ENCODE measurements at places on chromosomes 16 and 17.
A peak's percentile ranks its signal among the peaks of the same experiment; 100 is the strongest.

GRCh38 chr17:73401911-73402310 is 90.1 kb upstream of the CDC42EP4 start:
- DNase-seq, result no peak

GRCh38 chr17:56172517-56172982 is 19.3 kb downstream of the ANKFN1 start:
- peak; percentile 42 for DNase-seq

DNA sequence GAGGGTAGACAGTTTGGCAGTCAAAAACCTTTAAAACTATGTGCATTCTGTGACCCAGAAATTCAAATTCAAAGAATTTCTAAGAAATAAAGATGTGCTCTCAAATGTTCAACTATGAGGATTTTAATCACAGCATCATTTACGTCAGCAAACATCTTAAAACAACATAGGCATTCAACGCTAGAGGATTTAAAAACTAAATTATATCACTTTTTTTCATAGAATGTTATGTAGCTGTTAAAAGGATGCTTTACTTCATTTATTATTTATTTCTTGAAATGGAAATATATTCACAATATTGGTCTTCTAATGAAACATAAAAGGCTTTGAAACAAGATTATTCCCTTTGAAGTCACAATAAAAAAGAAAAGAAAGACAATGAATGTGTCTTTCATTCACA is 3.6 kb downstream of the GLP2R start:
- DNase-seq, result no peak

GRCh38 chr17:73760439-73760758 is 116.2 kb upstream of the SDK2 start:
- no peak for DNase-seq

GRCh38 chr17:4657678-4658077 is 16.2 kb upstream of the ALOX15 start:
- no peak for DNase-seq

DNA sequence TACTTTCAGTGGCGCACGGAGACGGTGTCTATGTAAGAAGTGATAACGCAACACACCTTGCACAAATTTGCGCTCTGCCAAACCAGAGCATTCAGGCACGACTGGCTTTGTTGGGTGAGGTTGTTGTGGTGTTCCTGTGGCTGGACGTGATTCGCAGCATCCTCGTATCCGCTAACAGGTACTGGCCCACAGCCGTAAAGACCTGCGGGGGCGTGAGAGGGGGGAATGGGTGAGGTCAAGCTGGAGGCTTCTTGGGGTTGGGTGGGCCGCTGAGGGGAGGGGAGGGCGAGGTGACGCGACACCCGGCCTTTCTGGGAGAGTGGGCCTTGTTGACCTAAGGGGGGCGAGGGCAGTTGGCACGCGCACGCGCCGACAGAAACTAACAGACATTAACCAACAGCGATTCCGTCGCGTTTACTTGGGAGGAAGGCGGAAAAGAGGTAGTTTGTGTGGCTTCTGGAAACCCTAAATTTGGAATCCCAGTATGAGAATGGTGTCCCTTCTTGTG is 510.9 kb downstream of the KCNJ18 start:
- DNase-seq, result no peak

DNA sequence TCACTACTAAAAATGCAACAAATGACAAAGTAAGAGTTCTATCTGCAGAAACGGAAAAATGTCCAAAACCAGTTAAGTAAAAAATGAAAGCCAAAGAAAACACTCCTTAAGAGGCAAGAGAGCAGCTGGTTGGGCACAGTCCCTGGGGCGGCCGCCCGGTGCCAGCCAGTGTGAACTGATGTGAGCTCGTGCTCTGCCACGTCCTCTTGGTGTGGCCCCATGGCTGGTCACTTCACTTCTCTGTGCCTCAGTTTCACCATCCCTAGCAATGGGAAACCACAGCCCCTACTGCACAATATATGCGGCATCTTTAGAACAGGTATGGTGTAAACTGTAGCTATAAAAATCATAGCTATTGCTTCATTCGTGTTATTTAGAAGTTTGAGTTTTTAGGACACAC is 21.2 kb downstream of the USP36 start:
- no peak for DNase-seq

DNA sequence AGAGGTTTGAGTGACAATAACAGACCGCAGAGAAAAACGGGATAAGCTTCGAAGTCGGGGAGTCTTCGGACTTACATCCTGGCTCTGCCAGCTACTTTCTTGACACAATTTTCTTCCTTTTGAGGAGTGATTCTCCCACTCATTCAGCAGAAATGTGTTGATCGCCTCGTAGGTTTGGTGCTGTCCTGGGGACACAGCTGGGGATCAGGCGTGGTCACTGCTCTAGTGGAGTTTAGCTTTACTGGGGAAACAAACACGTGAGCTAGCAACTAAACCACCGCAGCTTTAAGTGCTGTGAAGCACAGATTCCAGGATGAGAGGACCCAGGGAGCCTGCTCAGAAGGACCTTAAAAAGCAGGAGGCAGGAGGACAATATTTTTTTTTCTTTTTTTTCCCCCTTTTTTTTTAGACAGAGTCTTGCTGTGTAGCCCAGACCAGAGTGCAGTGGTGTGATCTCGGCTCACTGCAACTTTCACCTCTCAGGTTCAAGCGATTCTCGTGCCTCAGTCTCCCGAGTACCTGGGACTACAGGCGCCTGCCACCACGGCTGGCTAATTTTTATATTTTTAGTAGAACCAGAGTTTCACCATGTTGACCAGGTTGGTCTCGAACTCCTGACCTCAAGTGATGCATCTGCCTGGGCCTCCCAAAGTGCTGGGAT is 858 bp downstream of the NUBP1 start:
- no peak for DNase-seq

DNA sequence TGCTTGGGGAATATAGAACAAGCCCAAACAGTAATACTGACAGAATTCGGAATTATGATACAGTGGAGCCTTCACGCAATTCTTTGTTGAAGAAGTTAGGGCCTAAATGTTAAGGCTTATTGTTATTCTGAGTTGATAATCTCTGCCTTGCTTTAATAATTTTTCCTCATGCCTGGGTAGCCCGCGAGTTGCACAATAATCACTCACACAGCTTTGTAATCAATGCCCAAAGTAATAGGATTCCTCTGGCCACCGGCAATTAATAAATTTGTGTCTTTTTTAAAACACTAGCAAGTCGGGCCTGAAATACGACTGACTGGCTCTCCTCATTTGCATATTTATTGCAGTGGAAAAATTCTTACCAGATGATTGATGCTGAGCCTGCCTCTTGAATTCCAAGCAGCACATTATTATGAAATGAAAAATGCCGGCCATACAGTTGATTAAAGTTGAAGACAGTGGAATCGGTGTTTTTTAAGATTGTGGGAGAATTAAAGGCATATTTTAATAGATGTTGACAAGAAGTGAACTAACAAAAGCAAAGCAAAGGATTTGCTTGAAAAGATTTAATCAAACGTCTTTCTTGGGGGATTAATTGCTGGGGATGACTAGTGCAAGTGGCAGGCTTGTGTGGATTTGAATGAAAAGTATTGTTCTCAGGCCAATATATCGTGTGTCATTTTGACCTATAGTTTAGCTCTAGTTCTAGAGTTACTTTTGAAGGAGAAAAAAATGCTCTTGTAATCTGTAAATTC is 30.2 kb downstream of the AATF start:
- no peak for DNase-seq

DNA sequence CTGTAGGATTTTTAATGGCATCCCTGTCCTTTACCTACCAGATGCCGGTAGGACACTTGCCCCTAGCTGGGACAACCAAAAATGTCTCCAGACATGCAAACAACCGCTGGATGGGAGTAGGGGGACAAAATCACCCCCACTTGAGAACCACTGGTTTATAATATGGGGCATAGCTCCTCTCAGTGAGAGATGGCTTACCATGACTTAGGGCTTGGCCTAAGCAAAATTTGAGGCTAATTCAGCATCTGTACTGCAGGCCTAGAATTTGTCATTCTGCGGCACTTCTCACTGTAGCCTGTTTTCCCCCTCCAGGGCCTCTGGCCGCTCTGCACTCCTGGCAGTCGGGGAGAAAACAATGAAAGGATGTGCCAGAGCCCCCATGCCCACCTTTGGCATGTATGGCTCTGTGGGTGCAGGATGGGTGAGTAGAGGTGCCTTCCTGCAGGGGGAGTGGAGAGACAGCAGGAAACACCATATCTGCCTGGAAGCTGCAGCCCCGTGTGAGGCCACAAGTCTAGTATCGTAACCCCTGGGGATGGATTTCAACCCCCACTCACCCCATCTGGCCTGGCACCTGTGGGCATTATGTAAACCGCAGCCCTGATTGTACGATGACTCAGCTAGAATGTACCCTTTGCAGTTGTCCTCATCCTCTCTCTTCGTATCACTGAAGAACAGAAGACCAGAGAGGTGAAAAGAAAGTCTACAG is 268.1 kb downstream of the SOX9 start:
- peak; percentile 70 for DNase-seq

DNA sequence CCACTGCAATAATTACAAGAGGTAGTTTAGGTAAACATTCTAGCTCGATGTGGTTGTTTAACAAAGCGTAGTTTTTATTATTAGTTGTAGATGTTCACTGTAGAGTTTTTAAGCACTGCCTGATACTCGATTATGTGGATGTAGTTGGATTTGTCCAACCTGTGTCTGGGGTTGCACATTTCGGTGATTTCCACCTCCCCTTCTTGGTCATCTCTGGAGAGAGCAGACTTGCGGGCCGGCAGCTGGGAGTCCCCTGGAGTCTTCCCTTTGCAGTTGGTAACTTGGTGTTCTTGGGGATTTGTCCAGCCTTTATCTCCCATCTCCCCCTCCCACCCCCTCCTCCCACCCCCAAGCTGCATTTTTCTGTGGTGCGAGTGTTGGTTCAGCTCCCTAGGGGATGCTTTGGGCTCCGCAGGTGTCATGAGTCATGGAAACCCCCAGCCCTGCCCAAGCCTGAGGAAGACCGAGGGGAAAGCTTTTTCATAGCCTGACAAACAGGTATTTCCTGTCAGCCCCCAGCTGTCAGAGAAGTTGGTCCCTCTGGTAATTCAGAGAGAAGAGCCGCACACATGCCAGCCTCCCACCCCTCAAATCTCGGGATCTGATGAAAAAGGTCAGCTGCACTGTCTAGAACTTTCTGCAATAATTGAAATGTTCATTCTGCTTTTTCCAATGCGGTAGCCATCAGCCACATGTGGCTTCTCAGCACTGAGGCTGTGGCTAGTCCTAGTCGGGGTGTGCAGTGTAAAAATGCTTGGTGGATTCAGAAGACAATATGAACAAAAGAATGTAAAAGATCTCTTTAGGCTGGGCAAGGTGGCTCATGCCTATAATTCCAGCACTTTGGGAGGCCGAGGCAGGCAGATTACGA is 50.3 kb downstream of the KSR1 start:
- no peak for DNase-seq

GRCh38 chr17:4467287-4467686 is 31.4 kb upstream of the SPNS2 start:
- DNase-seq, result no peak

GRCh38 chr17:78366109-78366848 is 6.4 kb upstream of the SOCS3 start:
- no peak for DNase-seq

GRCh38 chr17:1860978-1861377 is 31.2 kb downstream of the RPA1 start:
- DNase-seq, result no peak

Measured in EL (cell line).